ENCODE measurements at places on chromosomes 3 and 15. TPM values are rescaled to one million over a fixed set of nuclear protein-coding genes. Genes with fewer than 3 reads are reported as not detected.

Gene REC114
- not detected for total RNA-seq

Gene WNT5A
- total RNA-seq: 42.4 TPM

- no peak for DNase-seq
These were observed 105.6 kb upstream of the NECTIN3 start for GRCh38 chr3:110965976-110966375.

GRCh38 chr3:112121577-112122547 lies 11.2 kb downstream of the GCSAM start:
- DNase-seq: no peak

Gene CPNE9
- not detected for total RNA-seq

Gene LHFPL4
- total RNA-seq: not detected

- no peak for DNase-seq
These were observed 54.9 kb downstream of the STARD5 start for GRCh38 chr15:81268881-81269601.

DNA sequence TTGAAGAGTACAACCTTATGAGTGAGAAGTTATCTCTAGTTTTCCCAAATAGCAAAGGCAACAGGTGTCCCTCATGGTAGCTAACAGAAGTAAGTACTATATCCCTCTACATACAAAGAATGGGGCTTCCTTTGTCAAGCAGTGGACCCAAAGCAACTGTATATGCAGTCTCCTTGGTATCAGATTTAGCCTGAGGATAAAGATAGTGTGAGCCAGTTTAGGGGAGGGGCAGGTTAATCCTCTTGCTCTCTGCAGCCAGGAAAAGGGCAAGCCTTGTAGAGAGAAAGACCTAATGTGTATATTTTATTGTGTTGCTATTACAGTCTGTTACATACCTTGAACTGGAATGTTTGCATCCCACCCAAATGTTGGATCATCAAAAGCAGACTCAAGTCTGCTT lies 117.9 kb upstream of the COL8A1 start:
- DNase-seq: no peak

Measured in fibroblast of the aortic adventitia (primary cell).